ENCODE measurements at places on chromosomes 7 and 10. TPM values are rescaled to one million over a fixed set of nuclear protein-coding genes. Genes with fewer than 3 reads are reported as not detected.

The PCGF5 gene
- total RNA-seq = 27.7 TPM

The SHH gene
- 0.72 TPM for total RNA-seq

The GPC2 gene
- total RNA-seq = 2.2 TPM

The TUBAL3 gene
- total RNA-seq = 0.72 TPM

The CPA4 gene
- total RNA-seq = 6.6 TPM

The NAT16 gene
- not detected for total RNA-seq

The TMEM225B gene
- 2.2 TPM for total RNA-seq

The PIK3AP1 gene
- total RNA-seq = 1.1 TPM

The NRAP gene
- not detected for total RNA-seq

The HACD1 gene
- total RNA-seq = 33.0 TPM

The SPDYE6 gene
- not detected for total RNA-seq

The GIMAP5 gene
- total RNA-seq = 0.64 TPM

The LRMDA gene
- total RNA-seq = 3.1 TPM

The DLX5 gene
- total RNA-seq = 0.24 TPM

The CALD1 gene
- 265 TPM for total RNA-seq

The JAKMIP3 gene
- total RNA-seq = not detected

The DEPP1 gene
- 2.1 TPM for total RNA-seq

The PNLIPRP1 gene
- not detected for total RNA-seq

The NME8 gene
- not detected for total RNA-seq

The GFRA1 gene
- 19.8 TPM for total RNA-seq

The VWDE gene
- 3.6 TPM for total RNA-seq

The HABP2 gene
- total RNA-seq = not detected

The CYP2C19 gene
- not detected for total RNA-seq

The ADCK2 gene
- 68.4 TPM for total RNA-seq

The INTS1 gene
- 31.6 TPM for total RNA-seq

The APBB1IP gene
- not detected for total RNA-seq

The CALCR gene
- not detected for total RNA-seq

Data from tracheal epithelial cell (primary cell).